ENCODE measurements at places on chromosomes 7 and 10. TPM values are rescaled to one million over a fixed set of nuclear protein-coding genes. Genes with fewer than 3 reads are reported as not detected.

- no peak for DNase-seq
Observed at GRCh38 chr10:132916421-132916841, 25.9 kb downstream of the CFAP46 start.

GRCh38 chr10:18097524-18097923 lies 42.7 kb upstream of the CACNB2 start:
- no peak for DNase-seq

DNA sequence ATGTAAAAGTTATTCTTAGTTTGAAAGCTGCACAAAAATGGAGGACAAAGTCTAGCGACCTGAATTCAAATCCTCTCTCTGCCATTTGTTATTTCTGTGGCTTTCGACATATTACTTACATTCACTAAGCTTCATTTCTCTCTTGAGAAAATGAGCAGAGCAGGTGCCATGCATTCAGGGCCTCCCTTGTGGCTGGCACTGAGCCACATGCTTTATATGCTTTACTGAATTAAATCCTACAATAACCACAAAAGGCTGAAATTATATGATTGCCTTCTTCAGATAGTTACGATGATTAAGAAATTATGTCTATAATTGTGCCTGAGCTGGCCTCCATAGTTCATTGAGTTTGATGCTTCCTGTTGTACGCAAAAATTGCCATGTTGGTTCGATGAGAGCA lies 98.7 kb downstream of the NPSR1 start:
- no peak for DNase-seq

DNA sequence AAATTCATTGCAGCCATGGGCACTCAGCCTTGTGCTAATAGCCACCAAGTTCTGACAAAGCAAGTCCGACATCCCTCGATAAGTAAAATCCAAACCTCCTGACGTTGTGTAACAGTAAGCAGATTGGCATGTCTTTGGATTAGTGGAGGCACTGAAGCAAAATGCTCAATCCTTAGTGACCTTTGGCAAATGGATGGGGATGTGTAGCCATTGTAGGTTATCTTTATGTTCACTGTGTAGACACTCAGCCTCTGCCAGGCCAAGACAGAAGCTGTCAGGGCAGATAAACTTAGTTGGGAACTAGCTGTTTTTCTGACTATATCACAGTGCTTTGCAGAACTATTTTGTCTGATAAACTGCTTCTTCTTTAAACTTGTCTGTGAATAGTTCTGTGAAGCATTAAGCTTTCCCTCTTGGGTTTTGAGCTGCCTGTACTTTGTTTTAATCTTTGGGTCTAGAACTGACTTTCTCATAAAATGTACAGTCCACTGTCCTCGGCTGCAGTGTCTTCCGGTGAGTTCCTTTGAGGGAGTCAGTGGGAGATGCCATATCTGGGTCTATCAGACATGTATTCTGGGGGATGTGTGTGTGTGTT lies 220.8 kb downstream of the LRMDA start:
- no peak for DNase-seq

DNA sequence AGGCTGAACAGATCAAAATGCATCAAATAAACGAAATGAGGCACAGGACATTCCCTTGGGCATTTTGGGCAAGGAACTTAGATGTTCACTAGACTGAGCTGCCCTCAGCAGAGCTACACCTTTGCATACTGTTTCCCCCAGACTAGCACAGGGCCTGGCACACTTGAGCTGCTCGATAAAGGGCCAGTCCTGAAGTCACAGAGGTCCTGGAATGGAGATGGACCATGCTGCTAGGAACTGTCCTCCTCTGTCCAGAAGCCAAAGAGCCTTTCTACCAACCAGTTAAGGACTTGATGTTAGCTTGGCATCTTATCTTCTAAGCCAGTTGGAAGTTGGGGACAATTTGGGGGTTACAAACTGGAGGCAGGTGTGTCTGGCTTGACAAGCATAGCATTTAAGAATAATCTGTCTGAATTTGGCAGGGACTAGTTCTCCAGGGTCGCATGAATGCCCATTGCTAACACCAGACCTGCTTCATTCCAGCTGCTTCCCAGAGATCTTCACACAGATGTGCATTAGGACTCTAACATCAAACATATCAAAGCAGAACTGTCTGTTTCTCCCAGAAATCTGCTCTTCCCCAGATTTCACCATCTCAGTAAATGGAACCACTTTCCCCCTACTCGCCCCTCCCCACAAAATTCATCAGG lies 152.2 kb upstream of the PDE1C start:
- DNase-seq: no peak

GRCh38 chr10:132875435-132875834 lies 66.9 kb downstream of the CFAP46 start:
- DNase-seq: no peak

GRCh38 chr7:101553018-101553770 lies 75.9 kb downstream of the MYL10 start:
- DNase-seq: no peak

DNA sequence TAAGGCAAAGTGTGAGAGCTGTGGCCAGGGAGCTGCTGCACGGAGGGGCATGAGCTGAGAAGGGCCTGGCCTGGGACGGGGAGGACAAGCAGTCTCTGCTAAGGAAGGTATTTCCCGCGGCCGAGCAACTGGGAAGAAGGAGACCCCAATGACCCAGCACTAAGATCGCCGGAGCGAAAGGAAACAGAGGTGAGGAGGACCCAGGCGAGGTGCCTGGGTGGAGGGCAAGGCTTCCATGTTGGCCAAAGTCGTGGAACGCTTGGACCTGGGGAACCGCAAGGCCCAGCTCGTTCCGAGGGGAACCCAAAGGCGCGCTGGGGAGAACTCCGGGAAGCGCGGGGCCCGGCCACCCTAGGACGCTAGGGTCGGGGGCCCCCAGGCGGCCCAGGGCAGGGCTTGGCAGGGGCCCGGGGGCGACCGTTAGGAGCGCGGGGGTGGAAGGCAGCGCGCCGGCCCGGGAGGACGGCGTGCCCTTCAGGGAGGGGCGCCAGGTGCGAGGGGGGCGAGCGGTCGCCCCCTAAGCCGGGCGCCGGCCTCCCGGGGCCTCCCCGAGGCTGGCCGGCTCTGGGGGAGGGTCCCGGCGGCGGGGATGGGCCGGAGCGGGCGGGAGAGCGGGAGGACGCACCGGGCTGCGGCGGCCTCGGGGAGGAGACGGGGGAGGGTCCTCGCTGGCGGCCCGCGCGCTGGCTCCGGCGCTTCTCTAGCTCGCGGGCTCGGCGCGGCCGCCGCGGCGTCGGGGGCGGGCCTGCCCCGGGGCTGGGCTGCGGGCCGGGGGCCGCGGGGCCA lies 545 bp downstream of the GIGYF1 start:
- no peak for DNase-seq

GRCh38 chr10:5616836-5617235 lies 49.6 kb downstream of the ASB13 start:
- peak; percentile 89 for DNase-seq

- DNase-seq: no peak
Observed at GRCh38 chr10:29623797-29624196, 11.0 kb downstream of the SVIL start.

DNA sequence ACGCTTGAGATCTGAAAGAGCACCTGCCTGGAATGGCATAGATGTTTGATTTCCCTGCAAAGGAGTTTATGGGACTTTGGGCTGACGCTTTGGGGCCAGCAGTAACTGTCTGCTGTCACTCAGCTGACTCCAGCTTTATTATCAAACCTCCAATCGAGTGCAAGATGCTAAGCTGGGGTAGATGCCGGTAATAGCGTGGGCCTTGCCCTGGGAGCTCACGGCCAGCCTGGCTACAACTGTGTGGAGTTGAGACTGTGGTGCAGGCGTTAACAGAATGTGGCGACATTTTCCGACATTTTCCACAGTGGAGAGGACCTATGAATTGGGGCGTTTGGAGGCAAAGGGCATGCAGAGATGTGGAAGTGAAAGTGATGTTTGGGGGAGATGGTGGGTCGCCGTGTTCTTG lies 1.3 kb downstream of the CHST12 start:
- no peak for DNase-seq

GRCh38 chr10:57102236-57102635 lies 741.2 kb upstream of the ZWINT start:
- DNase-seq: no peak

DNA sequence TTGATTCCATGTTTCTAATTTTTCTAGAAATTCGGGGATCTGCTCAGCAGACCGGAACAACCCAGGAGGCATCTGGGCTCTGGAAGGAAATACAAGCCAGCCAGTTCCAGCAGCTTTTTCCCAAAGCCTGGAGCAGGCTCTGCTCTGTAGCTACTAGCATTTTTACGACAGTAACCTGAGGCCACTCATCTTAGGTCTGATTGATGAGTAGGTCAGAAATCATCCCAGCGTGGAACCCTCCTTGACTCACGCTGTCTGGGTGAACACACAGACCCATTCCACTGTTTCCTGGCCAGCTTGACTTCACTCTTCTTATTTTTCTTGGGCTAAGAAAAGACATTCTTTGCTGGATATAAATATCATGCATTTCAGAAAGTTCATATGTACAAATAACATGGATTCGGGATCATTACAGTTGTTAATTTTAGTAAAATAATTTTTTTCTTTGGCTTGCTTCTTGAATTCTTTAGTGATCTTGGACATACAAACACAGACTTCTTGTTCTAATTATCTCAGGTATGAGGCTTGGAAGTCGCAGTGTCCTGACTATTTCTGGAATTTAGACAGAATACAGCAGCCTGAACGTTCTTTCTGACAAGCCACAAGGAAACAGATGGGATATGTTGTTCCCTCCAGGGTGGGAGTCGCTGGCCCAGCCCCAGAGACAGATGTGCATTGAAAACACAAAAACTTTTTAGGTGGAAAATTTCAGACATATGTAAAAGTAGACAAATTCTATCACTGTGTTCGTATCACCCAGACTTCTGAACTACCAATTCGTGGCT lies 54.6 kb upstream of the PITRM1 start:
- DNase-seq: peak; percentile 48

GRCh38 chr7:20545016-20545415 lies 70.5 kb upstream of the ABCB5 start:
- DNase-seq: no peak

- no peak for DNase-seq
Observed at GRCh38 chr10:1631282-1631681, 106.0 kb downstream of the ADARB2 start.

DNA sequence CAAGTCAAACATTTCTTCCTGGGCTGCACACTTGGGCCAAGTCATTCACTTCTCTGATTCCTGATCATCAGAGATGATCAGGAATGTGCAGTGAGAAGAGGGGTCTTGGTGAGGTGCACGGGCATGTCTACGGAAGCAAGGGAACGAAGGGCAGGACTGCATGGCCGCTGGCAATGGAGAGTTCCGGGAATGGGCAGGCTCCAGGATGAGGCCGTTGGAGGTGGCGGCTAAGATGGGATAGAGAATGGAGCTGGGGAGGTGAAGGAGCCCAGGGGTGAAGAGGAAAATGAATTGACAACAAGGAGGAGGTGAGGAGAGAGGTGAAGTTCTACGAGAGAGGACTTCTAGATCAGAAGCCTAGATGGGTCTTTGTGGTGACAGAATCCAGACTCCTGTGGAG lies 260.0 kb downstream of the GRID1 start:
- DNase-seq: no peak

DNA sequence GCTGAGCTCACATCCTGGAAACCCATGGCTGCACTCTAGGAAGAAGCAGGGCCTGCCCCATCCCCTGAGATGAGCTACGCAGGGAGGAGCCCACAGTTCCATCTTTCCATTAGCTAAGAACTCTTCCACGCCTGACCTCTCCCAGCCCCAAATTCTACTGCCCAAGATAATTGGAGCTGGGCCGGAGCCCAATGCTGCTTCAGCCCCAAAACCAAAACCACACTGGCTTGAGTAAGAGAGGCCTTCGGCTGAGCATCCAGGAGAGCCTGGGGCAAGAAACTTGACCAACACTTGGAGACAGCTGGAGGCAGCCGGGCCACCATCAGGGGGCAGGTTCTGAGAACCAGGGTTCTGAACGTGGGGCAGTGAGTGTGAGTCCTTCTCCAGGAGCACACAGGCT lies 116.1 kb upstream of the ZMIZ1 start:
- peak; percentile 74 for DNase-seq

- DNase-seq: no peak
Observed at GRCh38 chr7:145016068-145016467, 180.2 kb upstream of the TPK1 start.

DNA sequence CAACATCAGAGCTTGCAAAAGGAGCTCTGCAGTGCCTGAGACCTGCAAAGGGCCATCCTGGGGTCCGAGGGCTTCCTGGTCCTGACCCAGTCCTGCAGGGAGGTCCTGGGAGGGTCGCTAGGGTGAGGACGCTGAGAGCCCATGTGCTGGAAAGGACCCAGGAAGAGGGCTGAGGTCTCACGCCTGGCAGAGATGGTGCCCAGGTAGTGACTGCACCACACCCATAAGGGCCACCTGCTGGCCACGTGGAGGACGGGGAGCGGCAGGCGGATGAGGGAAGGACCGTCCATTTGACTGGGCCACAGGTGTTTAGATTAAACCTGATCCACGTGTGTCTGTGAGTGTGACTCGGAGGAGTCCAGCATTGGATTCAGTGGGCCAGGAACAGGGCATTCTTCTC lies 392.8 kb downstream of the DNAJB6 start:
- no peak for DNase-seq

RBM20 gene
- 8.9 TPM for polyA plus RNA-seq

RAMP3 gene
- polyA plus RNA-seq: 6.4 TPM

VAX1 gene
- polyA plus RNA-seq: not detected

ZNF239 gene
- 9.4 TPM for polyA plus RNA-seq

GPNMB gene
- 34.1 TPM for polyA plus RNA-seq

TMEM130 gene
- polyA plus RNA-seq: 4.0 TPM

NODAL gene
- 0.30 TPM for polyA plus RNA-seq

H2AZ2 gene
- polyA plus RNA-seq: 699 TPM
